Caudate nucleus (tissue), 63 donors: ENCODE measurements at places on chromosomes 4 and X.

DNA sequence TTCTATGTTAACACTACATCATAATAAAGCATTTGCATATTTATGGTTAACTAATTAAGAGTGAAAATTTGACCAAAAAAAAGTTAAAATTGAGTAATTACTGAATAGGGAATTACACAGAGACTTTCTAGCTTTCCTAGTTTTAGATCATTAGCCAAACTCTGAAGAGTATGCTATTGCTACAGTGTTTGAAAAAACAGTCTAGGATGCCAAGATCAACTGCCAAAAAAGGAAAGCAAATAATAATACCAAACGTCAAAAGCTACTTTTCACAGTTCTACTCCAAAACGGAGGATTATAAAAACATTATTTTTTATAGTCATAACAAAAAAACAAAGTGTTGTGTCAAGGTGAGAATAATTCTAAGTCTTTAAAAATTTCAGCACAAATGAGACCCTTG, 359.8 kb upstream of the CTSO start:
- no peak for DNase-seq

DNA sequence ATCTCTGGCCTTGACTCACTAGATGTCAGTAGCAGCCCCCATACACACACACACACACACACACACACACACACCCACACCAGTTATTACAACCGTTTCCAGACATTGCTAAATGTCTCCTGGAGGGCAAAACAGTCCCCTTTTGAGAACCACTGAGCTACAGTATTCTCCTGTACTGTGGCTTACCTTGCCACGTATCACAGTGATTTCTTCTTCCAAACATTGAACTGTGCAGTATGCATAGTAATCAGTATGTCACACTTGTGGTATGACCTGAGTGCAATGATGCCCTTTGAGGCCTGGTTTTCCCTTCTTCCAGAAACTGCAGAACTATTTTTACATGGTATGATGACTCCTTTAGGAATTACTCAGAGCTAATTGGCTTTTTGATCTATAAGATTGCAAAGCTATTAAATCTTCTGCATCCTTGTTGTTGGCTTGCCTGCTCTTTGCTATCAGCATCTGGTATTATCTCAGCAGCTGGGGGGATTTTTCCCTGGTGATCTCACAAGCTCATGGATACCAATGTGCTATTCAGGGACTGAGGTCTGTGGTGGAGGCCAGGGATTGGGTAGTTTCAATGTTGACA, 3.6 kb upstream of the THOC2 start:
- DNase-seq = no peak

DNA sequence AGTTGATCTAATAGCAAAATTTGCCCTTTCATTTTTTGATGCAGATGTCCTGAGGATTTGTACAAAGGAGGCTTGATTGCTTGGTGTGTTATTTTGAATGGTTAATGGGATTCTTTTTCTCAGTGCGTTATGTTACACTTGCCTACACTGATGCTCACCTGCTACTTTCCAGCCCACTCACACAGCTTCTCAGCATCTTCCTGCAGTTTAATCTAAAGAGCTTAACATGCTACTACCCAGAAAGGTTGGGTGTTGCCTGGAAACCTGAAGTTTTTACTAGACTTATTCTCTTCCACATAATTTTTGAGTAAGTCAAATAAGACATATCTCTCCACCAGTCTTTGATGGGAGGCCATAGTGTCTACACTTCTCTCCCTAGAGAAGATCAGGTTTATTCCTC, 9.9 kb upstream of the GPR101 start:
- no peak for DNase-seq

GRCh38 chrX:85084770-85085393, 81.2 kb downstream of the APOOL start:
- DNase-seq = no peak

DNA sequence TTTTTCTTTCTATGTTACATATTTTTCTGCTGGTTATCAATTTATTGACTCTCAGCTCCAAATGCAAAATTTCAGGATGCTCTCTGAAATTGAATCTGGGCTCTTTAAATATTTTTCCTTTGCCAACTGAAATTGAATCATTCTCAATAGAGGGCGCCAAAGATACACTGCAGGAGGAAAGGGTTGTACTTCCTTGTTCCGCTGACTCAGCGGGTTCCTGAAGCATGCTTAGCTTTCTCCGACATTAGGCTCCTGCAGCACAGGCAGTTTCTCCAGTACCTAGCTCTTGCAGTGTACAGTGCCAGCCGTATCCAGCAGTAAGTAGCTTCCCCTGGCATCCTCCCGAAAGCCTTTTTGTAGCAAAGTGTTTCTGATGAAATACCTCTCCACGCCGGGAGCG, 28.8 kb upstream of the CFAP47 start:
- DNase-seq = no peak

- DNase-seq = no peak
Observed at GRCh38 chr4:45006078-45006477, 279.7 kb upstream of the GNPDA2 start.

DNA sequence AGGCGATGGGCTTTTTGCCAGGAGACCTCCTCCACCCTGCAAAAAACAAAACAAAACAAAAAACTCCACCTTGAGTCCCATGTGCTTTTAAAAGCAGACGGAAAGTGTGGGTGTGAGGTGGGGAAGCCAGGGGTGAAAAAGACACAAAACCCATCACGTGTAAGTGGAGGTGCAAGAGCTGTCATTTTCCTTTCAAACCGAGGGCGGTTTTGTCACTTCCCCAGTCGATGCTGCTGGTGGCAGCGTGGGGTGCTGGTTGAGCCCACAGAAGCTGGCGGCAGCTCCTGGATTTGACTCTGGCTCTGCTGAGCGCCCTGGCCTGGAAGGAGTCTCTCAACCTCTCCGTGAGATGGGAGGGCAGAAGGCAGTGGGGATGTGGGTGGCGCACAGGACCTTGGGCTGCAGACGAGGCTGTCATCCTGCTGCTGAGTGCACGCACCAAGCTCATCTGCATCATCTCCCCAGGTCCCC, 110.0 kb downstream of the PSAPL1 start:
- peak; percentile 77 for DNase-seq

- DNase-seq = no peak
Observed at GRCh38 chrX:154321594-154321993, 26.0 kb downstream of the TKTL1 start.

DNA sequence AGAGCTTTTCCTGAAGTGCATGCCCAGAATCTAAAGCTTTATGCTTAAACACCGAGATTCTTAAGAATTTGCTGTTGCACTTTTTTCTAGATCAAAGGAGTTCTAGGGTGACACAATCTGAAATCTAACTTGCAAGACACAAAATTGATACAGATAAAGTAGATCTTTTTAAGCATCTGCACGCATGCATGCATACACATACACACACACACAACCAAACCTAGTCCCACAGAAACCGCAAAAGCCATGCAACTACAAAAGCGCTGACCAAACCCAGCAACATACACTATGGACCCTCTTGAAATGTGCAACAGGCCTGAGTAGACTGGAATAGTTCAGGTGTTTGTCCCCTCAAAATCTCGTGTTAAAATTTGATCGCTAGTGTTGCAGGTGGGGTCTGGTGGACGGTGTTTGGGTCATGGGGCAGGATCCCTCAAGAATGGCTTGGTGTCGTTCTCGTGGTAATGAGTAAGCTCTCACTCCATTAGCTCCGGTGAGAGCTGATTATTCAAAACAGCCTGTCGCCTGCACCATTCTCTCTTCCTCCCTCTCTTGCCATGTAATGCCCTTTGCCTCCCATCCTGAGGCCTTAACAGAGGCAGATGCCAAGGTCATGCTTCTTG, 52.7 kb downstream of the IRF2 start:
- DNase-seq = no peak

- no peak for DNase-seq
Observed at GRCh38 chrX:16853537-16853936, 16.6 kb downstream of the RBBP7 start.

DNA sequence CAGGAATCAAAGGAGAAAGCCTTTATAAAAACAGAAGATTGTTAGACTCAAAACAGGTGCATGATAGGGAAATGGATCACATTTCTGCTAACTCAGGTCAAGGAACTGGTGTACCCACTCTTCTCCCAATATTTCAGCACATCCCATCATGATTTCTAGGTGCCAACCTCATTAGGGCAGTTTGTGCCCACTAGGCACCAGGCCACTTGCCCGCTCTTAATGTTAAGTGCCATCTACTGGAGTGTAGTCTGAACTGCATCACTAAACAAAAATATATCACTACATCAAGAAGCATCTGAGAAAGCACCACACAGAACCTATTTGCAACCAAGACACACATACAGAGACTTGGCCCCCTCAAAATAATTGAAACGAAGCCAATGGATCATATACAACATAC, 140.4 kb upstream of the GRID2 start:
- no peak for DNase-seq

- no peak for DNase-seq
Observed at GRCh38 chr4:102862016-102862415, 6.8 kb upstream of the CISD2 start.
